ENCODE measurements at places on chromosomes 3 and 15.

DNA sequence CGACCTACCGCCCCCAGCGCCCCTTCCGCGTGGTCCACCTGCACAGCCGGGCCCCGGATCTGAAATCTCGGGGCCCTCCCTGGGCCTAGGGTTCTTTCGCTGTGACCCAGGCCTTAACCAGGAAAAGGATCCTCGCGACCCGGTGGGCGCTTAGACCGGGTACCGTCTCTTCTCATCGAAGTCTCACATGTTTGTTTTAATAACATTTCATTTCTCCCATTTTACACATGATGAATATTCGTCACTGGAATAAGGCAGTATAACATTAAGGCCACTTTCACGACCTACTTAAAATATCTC, 277 bp upstream of the DALRD3 start:
- DNase-seq: no peak

DNA sequence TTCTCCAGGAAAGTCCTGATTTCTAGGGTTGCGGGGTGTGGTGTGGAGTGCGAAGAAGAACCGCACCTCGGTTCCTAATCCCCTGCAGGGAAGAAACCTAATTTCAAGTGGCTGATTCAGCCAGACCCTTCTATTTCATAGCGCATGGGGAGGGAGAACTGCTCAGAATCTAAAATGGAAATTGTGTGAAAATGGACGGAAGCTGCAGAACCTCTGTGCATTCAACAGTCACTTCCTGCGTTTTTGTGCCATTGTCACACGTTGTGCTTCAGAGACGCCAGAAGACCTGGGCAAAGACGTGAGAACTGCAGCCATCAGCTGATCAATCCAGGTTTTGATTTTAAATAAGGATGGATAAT, 1.2 kb downstream of the SIDT1 start:
- peak; percentile 24 for DNase-seq

GRCh38 chr15:25391971-25392721, 46.7 kb downstream of the UBE3A start:
- DNase-seq: no peak

DNA sequence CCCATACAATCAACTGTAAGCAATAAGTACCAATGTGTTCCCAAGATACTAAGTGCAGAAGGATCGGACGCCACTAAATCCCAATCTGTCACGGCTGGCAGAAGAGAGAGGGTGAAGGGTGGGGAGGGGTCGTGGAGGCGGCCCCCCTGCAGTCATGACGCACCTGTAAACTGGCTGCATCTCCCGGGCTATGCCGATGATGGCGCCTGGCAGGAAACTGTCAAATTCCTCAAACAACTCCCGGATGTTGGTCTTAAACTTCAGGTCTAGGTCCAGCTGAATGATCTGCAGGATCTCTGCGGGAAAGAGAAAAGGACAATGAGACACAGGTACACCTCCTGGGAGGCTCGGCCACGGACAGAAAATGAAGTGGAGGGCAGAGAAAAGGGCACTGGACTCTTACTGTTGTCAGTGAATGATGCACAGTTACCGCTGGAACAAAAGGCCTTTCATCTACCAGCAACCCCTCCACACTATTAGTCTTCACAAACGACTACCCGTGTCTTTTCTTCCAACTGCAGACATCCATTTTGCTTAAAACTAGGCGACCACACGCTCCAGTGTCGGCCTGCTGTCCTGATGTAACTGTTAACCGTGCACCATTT, 114.6 kb downstream of the XXYLT1 start:
- no peak for DNase-seq

GRCh38 chr15:98658831-98659699, 10.7 kb downstream of the IGF1R start:
- no peak for DNase-seq

DNA sequence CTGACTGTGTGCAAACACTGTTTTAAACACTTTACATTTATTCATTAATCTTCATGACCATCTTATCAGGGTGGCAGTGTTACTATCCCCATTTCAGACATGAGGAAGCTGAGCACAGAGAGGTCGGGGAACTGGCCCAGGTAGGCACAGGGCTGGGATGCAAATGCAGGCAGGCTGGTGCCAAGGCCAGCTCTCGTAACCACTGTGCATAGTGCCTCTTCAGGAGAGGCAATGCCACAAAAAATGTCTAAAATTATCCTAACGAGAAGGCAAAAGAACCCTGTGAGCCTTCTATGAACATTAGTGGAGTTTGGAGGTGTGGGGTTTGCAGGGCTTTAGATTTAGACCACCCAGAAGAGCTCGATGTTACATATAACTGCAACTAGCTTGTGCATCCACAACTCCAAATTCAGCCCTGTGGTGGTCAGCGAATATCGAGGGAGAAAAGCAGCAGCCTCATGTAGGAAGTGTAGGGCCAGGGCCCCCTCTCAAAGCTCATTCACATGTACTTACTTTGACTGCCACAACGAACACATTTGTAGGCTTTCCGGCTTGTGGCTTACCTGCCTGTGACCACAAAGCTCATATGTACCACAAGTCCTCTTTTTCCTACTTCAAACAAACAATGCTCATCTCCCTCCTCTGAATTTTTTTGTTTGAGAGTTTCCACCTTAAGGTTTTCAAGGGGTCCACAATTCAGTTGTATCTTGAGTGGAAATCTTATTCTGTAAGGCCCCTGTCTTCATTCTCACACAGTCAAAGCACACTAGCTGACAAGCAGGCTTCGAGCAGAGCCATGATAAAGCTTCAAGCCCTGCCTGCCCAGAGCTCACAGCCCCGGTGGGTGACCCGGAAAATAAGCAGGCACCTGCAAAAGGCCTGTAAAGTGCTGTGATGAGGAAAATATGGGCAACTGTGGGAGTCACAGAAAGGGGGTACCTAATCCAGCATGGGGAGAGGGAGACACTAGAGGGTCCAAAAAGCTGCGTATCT, 722.9 kb upstream of the CFAP20DC start:
- DNase-seq: peak; percentile 18

DNA sequence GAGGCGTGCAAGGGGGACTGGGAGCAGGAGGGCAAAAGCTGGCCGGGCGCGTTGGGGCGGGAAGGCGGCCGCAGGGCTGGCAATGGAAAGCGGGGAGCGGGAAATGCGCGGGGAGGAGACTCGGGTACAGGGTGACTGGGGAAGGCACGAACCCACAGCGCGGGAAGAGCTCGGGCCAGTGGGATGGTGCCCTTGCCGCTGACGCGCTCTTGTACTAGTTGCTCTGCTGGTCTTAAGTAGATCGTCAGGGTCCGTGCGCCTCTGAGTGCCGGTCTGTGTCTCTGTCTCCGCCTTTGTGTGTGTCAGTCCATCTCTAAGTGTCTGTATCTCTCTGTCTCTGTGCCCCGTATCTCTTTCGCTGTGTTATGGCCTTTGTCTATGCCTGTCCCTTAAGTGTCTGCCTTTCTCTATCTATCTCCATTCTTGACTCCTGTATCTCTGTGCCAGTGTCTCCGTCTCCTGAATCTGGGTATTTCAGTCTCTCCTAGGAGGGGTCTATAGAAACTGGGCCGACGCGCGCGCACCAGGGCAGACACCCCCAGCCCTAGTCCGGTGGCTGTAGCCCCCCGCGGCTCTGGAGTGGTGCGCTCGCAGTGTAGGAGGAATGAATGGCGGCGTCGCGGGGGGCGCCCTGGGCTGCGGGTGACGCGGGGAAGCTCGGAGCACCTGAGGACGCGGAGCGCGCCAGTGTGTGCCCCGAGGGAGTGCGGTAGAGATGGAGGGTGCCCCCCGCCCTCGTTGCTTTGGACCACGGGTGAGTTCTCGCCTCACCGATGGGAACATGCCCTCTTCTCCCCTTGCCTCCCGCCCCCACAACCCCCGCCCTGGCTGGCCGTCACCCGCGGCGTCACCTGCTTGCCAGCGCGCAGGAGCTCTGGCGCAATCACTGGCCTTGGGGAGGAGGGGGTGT, 756 bp upstream of the CAMK2N2 start:
- DNase-seq: peak; percentile 16

DNA sequence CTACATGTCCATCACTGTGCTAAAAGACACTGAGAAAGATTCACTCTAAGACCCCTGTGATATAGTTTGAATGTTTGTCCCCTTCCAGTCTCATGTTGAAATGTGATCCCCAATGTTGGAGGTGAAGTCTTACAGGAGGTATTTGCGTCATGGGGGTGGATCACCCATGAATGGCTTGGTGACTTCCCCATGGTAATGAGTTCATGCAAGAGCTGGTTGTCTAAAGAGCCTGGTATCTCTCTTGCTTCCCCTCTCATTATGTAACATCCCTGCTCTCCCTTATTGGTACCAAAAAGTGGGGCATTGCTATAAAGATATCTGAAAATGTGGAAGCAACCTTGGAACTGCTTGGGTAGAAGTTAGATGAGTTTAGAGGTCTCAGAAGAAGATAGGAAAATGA, 32.2 kb upstream of the FAM174B start:
- DNase-seq: no peak

- no peak for DNase-seq
Observed at GRCh38 chr3:114899186-114899931, 247.7 kb downstream of the ZBTB20 start.

DNA sequence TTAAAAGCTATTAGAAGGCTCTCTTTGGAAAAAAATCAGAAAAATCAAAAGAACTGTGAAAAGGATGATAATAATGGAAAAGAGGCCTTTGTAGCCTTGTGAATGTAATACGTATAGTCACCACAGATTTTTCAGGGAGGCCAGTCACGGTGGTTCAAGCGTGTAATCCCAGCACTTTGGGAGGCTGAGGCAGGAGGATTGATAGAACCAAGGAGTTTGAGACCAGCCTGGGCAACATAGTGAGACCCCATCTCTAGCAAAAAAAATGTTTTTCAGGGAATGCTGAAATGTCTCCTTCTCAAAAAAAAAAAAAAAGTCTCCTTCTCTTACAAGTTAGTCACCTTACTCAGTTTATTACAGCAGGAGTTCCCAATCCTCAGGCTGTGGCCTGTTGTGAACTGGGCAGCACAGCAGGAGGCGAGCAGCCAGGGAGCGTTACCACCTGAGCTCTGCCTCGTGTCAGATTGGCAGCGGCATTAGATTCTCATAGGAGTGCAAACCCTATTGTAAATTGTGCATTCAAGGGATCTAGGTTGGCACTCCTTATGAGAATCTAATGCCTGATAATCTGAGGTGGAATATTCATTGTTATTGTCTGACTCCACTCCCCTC, 15.9 kb downstream of the ARIH1 start:
- no peak for DNase-seq

GRCh38 chr3:43028678-43029490, 49.8 kb downstream of the GASK1A start:
- no peak for DNase-seq

DNA sequence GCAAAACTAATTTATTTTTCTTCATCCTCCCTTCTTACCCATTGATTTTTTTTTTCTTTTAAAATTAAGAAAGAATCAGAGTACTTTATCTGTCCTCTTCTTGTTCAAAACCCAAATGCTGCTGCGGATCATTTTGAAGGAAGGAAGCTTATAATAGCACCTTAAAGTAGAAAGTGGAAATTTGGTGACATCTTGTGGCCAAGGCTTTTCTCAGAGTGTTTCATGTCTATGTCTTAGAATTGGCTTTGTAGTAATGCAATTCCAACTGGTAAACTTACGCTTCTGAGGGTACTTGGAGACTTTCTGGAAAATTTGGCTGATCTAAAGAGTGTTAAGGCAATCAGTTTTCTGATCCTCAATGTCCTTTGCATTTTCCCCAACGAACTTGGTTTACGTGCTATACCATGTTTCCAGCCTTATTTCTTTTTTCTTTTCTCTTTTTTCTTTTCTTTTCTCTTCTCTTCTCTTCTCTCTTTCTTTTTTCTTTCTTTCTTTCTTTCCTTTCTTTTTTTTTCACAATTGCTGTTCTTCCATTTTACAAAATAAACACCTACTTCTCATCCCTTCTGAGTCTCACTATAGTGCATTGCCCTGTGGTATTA, 30.7 kb downstream of the C3orf38 start:
- no peak for DNase-seq

DNA sequence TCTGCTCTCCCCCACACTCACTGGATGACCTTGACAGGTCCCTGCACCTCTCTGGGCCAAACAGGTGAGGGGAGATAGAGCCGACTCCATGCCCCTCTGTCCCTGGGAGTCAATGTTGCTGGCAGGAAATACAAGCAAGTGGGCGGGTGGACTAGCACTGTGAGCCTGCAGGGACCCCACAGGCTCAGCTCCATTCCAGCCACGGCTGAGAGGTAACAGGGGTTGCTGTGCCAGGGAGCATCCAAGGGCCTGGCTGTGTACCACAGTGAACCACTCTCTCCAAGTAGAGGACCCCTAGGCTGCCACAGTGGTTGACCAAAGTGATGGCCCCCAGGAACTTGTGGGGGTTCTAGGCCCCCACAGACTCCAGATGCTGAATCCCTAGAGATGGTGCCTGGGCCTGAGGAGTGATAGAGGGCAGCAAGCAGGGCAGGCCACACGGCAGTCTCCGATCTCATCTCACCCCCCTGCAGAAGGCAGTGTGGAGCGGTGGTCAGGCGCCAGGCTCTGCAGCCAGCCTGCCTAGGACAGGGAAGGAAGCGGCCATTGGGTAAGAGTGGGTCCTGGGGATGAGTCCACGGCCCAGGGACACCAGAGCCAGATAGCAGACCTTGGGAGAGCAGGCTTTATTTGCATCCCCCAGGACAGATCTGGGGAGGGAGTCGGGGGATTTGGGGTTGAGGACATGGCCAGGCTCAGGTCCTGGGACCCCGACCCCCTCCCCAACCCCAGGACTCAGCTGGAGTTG, 3.2 kb downstream of the TNNC1 start:
- no peak for DNase-seq

DNA sequence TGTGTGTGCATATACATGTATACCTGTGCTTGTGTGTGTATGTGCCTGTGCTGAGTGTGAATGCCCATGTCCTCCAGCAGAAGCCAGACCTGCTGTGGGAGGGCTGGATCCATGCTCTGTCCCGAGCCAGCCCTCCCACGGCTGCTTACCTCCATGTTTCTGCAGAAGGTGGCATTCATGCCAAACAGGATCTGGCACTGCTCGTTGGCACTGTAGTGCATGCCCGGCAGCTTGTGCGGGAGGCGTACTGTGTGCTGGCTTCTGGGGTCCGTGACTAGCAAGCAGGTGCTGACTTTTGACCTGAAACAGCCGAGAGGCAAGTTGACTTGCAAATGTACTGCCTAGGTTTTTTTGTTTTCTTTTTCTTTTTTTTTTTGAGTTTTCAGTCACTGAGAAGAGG, 189.3 kb downstream of the ADAMTS17 start:
- DNase-seq: no peak

- no peak for DNase-seq
Observed at GRCh38 chr15:64096668-64097384, 1.0 kb downstream of the SNX1 start.

DNA sequence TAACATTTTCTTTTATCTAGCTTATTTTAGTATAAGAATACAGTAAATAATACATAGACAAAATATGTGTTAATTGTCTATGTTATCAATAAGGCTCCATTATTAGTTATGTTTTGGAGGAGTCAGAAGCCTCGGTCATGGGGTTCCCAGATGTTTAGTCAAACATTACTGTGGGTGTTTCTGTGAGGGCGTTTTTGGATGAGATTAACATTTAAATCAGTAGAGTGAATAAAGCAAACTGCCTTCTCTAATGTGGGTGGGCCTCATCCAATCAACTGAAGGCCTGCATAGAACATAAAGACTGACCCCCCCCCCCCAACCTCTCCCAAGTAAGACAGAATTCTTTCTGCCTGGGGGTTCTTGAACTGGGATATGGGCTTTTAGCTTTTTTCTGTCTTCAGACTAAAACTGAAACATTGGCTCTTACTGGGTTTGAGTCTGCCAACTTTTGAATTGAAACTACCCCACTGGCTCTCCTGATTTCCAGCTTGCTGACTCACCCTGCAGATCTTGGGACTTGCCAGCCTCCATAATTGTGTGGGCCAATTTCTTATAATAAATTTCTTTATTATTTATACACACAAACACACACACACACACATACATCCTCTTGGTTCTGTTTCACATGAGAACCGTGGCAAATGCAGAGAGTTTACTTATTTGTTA, 192.0 kb downstream of the TPRG1 start:
- DNase-seq: no peak
